Activated CD4-positive, alpha-beta T cell treated with anti-CD3 and anti-CD28 coated beads, Interleukin-2, amount 50 U/mL, for 48 hours (primary cell): ENCODE measurements at places on chromosomes 5 and 9.

GRCh38 chr5:175236176-175236575 lies 207.8 kb downstream of the DRD1 start:
- no peak for DNase-seq

DNA sequence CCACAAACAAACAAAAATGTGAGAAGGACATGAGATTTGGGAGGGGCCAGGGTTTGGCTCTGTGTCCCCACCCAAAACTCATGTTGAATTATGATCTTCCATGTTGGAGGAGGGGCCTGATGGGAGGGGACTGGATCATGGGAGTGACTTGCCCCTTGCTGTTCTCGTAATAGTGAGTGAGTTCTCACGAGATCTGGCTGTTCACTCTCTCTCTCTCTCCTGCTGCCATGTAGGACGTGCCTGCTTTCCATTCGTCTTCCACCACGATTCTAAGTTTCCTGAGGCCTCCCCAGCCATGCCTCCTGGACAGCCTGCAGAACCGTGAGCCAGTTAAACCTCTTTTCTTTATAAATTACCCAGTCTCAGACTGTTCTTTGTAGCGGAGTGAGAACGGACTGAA lies 118.7 kb downstream of the RXRA start:
- no peak for DNase-seq

GRCh38 chr5:149282027-149282965 lies 10.6 kb downstream of the AFAP1L1 start:
- DNase-seq = no peak

- DNase-seq = no peak
Observed at GRCh38 chr5:81837667-81838306, 86.9 kb upstream of the SSBP2 start.

GRCh38 chr5:126055348-126055729 lies 367.9 kb upstream of the GRAMD2B start:
- no peak for DNase-seq

- DNase-seq = no peak
Observed at GRCh38 chr5:180047667-180048066, 23.9 kb downstream of the RNF130 start.
